Left forelimb (tissue), 1 donor: ENCODE measurements at places on chromosomes 1 and 21.

DNA sequence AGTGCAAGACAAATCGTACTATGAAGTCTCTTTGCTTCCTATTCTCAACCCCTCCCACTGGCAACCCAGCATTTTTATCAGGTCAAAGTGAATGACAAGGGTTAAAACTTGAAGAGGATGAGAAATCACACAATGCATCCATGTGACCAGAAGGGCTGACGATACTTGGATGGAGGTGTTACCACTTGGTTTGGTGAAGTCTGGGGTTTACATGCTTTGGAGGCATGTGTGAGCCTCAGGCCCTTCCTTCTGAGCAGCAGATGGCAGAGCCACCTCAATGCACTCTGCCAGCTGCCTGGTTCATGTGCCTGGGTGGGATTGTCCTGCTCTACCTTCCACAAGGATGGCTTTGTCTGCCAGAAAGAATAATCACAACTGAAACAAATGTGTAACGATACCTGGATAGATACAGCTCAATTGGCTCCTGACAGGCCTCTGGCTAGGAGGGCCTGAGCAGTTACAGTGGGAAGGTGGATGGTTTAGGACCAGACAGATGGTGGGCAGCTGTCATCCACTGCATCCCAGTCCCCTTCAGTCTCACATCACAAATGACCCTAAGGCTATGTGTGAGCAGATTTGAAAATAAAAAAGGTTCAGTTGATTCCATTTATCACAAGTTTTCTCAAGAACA lies 51.5 kb upstream of the CNIH3 start:
- DNase-seq, result no peak

DNA sequence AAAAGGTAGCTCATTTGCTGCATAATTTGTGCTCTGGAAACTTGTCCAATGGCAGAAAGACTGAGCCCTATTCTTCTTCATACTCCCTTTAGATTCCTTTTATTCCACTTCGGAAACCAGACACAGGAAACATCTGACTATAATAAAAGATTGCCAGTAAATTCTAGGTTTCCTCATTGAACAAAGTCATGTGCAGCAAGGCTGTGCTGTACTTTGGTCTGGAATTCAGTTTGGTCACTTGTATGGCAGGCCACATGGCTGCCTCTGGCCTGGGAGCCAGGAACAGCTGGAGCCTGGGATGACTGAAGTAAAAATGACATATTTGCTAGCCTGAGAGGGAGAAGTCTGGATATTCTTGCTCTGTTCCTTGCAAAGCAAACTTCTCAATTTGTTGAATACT lies 79.6 kb downstream of the ST3GAL3 start:
- DNase-seq, result no peak

DNA sequence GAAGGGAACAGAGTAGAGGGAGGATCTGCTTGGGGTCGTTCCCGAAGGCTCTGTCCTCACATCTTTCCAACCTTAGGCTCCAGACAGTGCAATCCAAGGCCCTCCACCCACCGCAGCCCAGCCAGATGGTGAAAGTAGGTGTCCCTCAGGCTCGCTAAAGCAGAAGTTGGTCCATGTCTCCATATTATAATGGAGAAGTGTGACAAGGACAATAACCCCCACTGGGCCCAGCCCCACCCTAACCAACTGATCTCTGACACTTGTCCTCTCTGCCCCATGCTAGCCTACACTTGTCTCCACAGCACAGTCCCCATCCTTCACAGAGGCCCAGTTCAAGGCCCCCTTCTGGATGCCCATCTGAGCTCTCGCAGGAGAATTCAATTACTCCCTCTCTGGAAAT lies 48.7 kb downstream of the DMAP1 start:
- no peak for DNase-seq

DNA sequence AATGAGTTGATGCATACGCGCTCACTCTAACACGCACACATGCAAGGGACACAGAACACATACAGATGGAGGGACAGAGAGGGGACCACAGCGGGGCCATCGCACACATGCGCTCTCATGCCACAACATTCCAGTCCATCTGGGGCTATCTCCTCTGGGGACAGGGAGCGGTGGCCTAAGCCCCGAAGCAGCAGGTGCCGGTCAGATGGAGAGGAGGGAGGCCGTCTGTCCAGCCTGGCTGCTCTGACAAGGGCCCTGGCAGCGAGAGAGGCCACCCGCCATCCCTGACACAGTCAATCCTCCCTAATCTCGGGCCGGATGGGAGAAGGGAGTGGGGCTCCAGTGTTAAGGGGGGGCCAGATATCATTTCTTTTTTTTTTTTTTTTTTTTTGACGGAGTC lies 123.5 kb downstream of the KIAA0319L start:
- no peak for DNase-seq

DNA sequence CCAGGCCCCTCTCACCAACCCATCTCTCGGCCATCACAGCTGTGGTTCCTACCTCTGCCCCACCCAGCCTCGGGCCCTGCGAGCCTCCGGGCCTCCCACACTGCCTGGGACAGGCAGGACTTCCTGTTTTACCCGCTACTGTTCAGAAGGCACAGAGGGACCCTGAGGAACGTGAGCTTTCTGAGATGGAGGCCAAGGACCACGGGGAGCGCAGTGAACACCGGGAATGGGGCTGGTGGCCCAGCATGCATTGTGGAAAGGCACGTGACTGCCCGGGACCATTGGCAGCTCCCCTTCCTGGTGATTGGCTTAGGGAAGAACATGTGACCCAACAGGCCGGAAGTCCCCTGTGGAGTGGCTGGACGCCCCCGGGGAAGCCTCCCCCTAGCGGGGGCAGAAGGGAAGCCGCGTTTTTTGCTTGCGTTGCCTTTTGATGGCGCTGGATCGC lies 7.0 kb downstream of the S100B start:
- no peak for DNase-seq

GRCh38 chr1:50454911-50455310 lies 31.7 kb upstream of the DMRTA2 start:
- no peak for DNase-seq

DNA sequence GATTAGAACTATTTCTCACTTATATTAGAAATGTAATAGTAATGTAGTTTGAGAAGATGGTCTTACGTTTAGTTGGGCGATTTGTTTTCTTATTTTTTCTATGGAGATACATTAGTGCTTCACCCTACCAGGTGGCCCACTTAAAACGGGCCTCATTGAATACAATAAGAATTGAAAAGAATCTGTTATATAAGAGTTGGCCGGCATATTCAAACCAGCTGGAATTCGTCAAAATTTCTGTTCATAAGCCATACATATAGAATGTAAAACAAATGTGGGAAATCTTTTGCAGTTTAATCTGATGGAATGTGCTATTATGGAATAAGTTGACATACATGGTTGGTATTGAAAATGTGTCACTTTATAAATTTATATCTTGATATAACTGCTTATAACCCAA lies 96.4 kb upstream of the C1orf105 start:
- DNase-seq, result no peak

- no peak for DNase-seq
Measured at GRCh38 chr1:203342192-203342940, 8.6 kb downstream of the FMOD start.

GRCh38 chr1:202362212-202362611 lies 13.7 kb downstream of the PPP1R12B start:
- no peak for DNase-seq

DNA sequence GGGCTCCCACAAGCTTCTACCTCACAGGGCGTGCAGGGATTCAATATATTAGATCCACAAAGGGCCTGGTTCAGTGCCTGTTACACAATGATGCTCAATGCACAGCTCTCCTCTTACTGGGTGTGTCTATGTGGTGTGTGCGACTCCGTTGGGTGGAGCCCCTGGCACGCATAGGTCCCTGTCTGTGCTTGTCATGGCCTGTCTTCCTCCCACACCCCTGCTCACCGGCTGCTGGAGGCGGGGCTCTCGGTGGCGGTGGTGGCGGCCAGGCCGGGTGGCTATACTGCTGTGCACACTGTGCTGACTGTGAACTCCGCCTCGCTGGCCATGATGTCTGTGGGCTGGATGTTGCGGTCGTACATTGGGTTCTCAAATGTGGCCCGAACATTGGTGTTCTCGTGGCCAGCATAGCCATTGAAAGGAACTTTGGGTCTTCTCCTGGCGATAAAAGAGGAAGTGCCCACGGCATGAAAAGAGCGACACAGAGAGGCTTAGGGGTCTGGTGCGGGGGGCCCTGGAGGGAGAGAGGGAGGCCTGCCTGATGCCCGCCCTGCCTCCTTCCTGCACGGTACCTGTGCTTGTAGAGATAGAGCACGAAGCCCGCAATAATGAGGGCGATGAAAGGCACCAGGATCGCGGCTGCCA lies 46.9 kb downstream of the ZSCAN20 start:
- no peak for DNase-seq

GRCh38 chr1:119504831-119505230 lies 2.2 kb upstream of the HSD3B1 start:
- no peak for DNase-seq

DNA sequence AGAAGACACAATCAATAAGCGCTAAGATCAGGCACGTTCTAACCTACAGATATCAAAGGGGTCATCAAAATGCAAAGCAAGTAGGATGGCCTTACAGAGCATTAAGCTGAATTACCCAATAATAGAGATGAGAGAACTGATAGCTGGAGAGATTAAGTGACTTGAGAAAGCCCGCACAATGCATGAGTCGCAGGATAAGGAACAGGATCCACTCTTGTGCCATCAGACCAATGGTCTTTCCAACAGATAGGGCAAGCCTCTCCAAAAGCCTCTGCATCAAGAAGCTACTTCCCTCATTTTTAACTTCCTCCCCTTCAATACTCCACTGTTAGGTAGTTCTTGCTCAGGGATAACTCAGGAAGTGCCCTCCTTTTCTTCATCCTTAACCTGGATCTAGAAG lies 2.6 kb downstream of the CHML start:
- DNase-seq, result no peak

DNA sequence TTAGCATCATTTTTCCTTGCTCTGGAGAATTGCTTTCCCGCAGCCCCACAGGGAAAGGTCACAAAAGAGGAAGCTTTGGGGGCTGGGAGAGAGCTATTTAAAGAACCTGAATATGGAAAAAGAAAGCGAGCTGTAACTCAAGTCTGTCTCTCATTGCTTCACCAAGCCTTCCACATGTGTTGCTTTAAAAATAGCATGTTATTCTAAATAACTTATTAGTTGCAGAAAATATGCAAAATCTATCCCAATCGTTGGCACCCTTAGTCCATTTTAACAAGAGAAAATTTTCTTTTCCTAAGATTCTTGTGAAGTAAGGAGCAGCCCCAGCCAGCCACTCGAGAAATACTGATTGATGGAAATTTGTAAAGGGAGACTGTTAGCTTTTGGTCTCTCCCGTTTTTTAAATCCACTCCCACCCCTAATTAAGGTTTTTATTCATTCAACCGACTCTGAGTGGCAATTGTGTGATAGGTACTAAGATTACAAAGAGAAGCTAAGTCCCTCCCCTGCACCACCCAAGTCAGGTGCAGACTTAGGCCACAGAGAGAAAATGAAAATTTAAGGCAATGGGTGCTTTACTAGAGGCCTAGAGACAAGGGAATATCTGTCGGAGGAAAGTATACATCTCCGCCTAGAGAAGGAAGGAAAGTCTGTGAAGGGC lies 802 bp downstream of the CYP4X1 start:
- no peak for DNase-seq
